ENCODE measurements at places on chromosomes 7 and 10. TPM values are rescaled to one million over a fixed set of nuclear protein-coding genes. Genes with fewer than 3 reads are reported as not detected.
A peak's percentile ranks its signal among the peaks of the same experiment; 100 is the strongest.

Gene ATOH7
- total RNA-seq = not detected

Gene GPNMB
- 209 TPM for total RNA-seq

DNA sequence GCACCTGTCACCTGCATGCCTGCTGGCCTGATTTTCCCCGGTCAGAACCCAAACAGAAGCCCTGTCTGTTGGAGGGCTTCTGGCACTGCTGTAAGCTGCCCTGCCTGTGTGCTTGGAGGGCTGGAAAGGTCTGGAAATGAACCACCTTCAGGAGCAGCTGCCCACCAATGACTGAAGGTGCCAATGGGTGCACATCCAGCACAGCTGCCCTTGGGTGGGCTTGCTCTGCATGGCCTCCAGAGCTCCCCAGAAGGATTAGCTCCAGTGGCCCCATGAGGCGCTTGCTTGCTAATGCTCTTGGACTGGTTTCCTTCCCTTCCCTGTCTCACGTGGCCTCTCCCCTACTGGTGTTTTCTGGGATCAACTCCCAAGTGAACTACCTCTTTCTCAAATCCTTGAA lies 43.2 kb downstream of the WDFY4 start:
- H3K4me3 ChIP-seq = no peak overlapping the region
- no peaks in the 10 kb centered on the region for H3K27me3 ChIP-seq
- H3K27ac ChIP-seq = no peak overlapping the region
- no peaks in the 10 kb centered on the region for H3K36me3 ChIP-seq
- H3K4me1 ChIP-seq = no peaks in the 10 kb centered on the region

DNA sequence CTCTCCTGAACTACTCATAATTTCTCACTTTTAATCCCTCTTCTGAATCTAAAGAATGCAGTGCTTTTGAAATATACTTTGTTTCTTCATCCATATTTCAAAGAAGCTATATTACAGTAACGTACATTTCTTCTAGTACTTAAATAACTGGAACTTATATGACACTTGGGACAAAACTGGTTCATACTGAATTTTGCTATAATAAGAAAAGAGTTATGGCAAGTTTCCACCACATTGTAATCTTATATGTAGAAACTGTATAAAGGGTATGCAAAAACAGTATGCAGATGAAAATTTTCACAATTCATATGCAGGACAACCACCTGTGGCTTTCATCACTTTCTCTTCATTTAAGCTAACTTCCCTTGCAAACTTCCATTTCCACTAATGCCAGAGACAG lies 785.7 kb downstream of the CNTNAP2 start:
- no peaks in the 10 kb centered on the region for H3K36me3 ChIP-seq
- H3K27me3 ChIP-seq = peaks cover 4% of the 10 kb centered on the region
- no peak for DNase-seq

GRCh38 chr7:157813741-157814661 lies 477.2 kb downstream of the DNAJB6 start:
- H3K27me3 ChIP-seq = no peaks in the 10 kb centered on the region
- no peaks in the 10 kb centered on the region for H3K4me1 ChIP-seq
- peak; percentile 51 for DNase-seq
- H3K27ac ChIP-seq = no peak overlapping the region
- H3K36me3 ChIP-seq = no peaks in the 10 kb centered on the region
- no peak overlapping the region for H3K4me3 ChIP-seq

Gene EPHB6
- 11.6 TPM for total RNA-seq
